ENCODE measurements at places on chromosomes 11 and 22.

- DNase-seq = no peak
Observed at GRCh38 chr11:102934735-102935134, 20.8 kb downstream of the MMP13 start.

GRCh38 chr11:62030071-62030684 is 62.7 kb upstream of the FTH1 start:
- DNase-seq = no peak

DNA sequence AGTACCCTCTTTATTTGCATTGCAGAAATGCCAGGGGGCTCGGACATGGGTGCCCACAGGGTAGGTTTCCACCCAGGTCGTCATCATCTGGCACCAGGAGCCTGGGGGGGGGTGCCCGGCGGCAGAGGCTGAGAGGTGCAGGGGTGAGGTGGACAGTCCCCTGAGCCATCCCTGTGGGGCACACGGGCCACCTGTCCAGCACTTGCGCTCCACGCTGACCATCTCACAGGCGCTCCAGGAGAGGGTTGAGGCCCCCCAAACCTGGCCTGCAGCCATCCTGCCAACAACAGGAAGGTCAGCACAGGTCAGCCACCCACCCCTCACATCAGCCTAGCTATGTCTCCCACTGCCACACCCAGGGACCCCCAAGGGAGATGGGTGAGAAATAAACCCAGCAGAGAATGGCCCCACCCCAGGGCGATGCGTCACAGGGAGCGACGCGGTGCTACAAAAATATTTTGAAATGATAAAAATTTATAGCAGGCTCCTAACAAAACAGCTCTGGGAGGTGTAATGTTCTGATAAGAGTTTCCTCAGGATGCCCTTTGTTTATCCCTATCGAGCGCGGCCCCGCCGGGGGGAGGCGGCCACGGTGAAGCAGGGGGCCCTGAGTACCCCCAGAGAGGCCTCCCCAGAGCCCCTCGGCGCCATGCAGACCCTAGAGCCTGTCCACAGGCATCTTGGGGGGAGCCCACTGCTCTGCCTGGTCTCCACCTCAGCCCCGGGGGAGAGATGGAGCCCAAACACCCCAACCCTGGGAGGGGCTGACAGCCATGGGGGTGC is 21.0 kb upstream of the GNB1L start:
- DNase-seq = no peak

GRCh38 chr11:74468058-74468457 is 709 bp upstream of the KCNE3 start:
- no peak for DNase-seq

- no peak for DNase-seq
Observed at GRCh38 chr11:914747-915501, 4.3 kb upstream of the CHID1 start.

GRCh38 chr11:88117281-88117858 is 57.9 kb downstream of the RAB38 start:
- no peak for DNase-seq

DNA sequence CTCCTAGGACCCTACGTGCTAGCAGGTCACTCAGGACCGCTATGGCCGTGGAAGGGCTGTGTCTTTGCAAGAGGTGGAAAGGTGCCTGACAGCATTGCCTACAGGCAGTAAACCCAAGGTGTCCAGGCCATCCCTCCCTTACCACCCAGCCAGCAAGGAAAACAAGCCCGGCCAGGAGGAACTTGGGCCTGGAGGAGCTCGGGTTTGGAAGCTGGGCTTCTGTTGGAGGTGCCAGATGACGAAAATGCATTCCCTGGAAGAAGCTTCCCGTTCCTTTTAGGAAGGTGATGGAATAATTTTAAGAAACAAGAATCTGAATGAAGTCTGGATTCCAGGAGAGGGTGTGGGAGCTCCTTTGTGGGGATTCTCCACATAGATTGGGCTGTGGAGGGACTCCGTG is 23.6 kb downstream of the FBLN1 start:
- no peak for DNase-seq
